ENCODE measurements at places on chromosomes 11 and 22.

- DNase-seq, result no peak
Measured at GRCh38 chr11:34860034-34860433, 56.1 kb downstream of the APIP start.

GRCh38 chr11:16015741-16016467 is 340.4 kb downstream of the SOX6 start:
- DNase-seq, result no peak

- no peak for DNase-seq
Measured at GRCh38 chr11:126824035-126824607, 176.4 kb downstream of the KIRREL3 start.

DNA sequence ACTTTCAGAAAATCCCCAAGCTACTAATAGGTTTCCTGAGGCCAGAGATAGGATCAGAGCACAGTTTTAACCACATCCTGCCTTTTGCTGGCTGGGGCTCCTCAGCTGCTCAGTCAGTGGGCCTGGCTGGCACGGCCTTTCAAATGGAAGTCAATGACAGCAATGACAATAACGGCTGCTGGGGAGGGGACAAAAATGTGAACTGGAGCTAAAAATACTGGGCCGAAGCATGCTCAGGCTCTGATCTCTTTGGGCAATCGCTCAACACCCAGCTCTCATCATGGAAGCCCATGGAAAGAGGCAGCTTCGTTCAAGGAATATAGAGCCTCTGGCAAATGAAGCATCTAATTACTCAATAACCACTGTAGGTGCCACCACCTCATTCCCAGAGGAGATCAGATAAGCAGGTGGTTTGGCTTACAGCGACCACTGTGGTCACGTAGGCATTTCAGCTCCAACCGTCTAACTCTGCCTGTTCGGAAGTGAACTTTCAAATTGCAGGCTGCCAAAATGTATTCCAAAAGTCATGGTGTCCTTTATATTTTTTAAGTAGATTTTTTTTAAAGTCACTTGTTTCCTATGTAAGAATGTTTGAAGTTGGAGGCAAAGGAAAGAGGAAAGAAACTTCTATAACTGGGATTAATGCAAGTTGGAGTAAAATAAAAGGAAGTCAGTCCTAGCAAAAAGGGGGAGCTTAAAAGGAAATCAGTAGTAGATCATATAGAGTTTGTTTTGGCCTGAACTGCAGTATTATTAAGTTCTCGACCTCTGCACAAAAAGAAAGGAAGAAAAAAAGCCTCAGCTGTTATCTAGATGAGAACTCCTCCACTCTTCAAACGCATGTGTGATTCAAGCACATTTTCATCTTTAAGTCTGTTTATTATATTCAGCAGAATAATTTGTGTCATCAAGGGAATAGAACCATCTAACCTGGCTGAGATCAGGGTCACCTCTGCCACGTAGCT is 14.1 kb downstream of the WT1 start:
- no peak for DNase-seq

DNA sequence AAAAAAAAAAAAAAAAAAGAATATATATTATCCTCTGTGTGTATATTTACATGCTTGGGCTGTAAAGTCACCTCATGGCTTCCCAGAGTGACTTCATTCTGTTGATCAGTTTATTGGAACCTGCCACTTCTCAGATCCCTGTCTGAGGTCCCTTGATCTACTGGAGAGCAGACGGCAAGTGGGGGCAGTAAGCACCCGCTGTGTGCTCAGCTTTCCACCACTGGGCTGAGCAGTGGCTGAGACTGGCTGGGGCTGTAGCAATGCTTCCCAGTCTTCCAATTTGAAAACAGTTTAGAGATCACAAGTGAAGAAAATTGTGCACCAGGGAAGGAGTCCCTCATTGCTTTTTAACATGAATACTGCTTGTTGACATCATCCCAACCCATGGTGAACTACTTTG is 6.9 kb upstream of the RBM4B start:
- DNase-seq, result no peak

GRCh38 chr11:81644239-81644840 is 1089.3 kb downstream of the FAM181B start:
- no peak for DNase-seq

DNA sequence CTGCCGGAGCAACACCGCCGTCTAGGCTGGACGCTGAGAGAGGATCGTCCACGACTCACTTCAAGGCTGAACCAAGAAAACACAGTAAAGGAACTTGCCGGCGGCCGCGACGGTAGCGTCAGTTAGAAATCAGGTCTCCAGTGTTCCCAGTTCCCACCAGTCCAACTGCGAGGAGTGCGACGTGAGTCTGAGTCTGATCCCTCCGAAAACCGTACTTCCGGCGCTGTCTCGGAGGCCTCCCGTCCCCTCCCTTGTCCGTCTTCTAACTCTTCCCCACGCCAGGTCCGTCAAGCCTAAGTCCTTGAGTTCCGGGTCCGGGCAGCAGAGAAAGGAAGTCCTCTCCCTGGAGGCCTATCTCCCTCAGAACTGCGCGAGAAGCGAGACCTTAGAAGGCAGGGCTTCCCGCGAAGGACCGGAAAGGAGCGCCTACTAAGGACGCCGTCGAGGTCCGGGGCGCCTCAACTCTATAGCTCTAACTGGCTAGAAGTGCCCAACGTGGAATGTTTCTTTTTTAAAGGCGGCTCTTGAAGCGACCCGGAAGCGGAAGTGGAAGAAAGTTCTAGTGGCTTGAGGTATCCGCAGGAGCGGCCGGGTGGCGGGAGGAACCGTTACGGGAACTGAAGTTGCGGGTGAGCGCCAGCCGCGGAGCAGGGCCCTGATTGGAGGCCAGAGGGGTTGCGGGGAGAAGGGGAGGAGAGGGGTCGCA is at the start of the genes BANF1 and EIF1AD:
TSS of gene BANF1 (plus strand) at position 562 of the 706 bp plus-strand sequence. CDS start 748 bp downstream, outside the sequence.
TSS of gene EIF1AD (minus strand) at position 216 of the 706 bp plus-strand sequence. CDS start 1,768 bp downstream, outside the sequence.
- peak; percentile 86 for DNase-seq

GRCh38 chr11:14443638-14444037 is 56.0 kb downstream of the COPB1 start:
- no peak for DNase-seq

DNA sequence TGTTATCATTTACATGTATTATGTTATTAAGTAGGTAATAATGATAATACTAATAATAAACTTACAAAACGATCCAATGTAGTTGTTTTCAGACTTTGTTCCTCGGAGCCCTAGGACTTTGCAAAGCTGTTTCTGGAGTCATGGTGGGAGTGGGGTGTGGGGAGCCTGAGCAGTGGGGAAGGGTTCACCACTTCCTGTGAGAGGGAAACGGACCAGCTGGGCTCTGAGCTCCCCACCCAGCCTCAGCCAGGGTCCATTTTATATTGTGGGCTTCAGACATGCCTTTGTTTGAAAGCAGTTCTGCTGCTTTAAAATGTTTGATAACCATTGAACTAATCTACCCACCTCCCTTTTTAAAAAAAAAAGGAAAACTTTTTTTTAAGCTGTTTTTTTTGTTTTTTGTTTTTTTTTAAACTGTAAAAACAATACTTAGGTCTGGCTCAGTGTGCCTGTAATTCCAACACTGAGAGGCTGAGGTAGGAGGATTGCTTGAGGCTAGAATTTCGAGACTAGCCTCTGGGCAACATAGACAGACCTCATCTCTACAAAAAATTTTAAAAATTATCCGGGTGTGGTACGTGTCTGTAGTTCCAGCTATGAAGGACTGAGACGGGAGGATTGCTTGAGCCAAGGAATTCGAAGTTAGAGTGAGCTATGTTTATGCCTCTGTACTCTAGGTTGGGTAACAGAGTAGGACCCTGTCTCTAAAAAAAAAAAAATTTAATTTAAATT is 7.0 kb downstream of the SERPING1 start:
- DNase-seq, result no peak

DNA sequence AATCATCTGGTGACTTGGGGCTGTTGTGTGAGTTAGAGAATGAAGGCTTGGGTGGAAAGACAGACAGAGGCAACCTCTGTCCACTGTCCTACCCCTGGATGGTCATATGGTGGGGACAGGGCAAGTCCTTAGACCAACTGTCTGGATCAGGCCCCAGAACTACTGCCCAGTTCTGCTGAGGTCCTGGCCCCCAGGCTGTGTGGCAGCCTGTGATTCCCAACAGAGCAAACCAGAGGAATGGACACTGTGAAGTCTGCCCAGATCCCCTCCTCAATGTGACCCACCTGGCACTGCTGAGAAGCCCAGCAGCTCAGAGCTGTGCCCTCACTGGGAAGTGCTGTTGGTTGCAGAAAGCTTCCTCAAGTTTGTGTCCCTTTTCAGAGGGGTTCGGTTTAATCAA is 69.0 kb downstream of the GGTLC2 start:
- no peak for DNase-seq

DNA sequence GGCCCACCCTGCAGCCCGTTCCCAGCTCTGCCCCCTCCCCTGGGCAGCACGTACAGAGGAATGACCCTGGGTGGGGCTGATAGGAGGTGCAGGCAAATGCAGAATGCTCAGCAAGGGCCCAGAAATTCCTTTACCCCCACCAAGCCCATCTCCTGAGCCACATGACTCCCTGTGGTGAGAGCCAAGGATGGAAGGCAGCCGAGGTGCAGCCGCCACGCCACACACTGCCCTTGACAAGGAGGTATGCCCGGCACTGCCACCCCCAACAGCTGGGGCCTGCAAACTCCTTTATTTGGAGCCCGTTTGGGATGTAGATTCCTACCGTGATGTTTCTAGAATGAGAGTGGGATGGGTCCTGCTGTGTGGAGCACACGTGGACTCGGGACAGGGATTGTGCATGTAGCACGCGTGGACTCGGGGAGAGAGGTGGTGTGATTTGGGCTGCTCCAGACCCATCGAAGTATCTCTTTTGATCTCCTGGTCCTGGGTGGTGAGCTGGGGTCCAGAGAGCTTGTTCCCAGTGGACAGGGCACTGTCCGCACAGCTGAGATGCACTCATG is 12.9 kb downstream of the GTSE1 start:
- no peak for DNase-seq

DNA sequence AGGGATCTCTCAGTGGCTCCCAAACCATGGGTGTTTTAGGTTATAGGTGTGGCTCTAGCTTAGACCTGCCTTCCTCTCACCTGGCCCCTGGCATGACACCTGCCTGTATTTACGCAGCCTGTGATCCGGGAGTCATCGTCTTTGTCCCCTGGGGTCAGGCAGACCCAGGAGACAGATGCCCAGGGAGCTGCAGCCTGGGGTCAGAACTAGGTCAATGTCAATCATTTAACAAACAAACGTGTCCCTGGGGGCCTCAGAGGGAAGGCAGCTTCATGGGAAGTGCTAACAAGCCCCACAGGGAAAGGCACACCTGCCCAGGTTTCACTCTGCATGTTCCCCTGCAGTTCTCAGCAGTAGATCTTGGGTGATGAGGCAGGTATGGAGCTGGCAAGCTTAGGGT is 12.0 kb downstream of the BACE1-AS start:
- no peak for DNase-seq

GRCh38 chr11:68038226-68038717 is 553 bp upstream of the TCIRG1 start:
- DNase-seq, result no peak

DNA sequence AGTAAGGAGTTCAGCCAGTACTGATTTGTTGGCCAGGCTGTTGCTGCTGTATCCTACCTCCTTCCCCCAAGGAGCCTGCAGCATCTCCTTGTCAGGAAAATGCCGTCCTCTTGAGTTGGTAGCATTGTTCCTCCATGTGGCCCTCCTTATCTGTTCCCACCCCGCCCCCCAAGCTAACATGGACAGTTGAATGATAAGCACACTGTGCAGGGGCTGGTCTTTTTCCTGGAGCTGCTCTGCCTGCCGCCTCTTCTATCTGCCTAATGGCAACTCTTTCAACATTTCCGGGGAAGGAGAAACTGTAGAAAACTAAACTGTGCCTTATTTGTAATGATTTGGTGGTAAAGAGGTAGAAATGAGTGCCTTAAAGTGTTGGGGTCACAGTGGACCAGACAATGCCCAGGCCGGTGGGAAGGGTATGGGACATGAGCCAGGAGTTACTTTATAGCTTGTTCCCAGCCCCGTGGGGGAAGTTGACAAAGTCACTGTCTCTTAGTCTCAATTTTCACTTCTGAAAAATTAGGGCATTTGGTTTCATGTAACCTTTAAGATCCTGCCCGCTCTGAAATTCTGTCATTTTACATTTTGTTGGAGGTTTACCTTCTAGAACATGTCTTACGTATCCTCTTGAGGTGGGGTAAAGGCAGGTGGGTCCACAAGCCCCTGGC is 4.5 kb downstream of the FAM118A start:
- no peak for DNase-seq
